ENCODE measurements at places on chromosomes 4 and X.

DNA sequence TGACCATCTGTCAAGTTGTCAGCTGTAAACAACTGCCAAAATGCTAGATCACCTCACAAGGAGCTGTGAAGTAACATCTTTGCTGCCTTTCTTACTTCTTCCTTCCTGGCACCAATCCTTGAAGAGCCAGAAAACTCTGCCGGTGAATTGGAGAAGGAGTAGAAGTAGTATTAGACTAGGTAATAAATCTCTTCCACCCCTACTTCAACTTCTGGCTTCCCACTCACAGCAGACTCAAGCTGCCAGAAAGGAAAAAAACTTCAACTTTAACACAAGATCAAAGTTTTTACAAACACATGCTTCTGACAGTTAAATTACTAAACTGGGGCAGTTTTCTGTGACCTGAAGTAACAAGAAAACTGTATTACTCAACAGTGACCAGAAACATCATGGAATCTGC lies 164.7 kb upstream of the SLC7A11 start:
- DNase-seq, result no peak

DNA sequence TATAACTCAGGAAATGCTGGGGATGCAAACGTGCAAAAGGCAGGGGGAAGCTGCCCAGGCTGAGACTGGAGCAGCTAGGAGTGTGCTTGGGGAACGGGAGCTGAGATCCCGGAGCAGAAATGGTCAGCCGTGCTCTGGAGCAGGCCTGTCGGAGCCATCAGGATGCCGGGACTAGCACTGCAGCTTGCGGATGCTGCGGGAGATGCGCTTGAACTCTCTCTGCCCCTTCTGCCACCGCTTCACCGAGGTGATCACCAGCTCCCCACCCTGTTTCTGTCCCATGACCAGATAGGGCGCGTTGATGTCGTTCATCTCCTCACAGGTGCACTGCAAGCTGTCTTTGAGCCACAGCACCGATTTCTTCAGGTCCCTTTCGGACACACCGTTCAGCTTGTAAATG lies 7.6 kb downstream of the SFRP2 start:
- DNase-seq, result no peak

DNA sequence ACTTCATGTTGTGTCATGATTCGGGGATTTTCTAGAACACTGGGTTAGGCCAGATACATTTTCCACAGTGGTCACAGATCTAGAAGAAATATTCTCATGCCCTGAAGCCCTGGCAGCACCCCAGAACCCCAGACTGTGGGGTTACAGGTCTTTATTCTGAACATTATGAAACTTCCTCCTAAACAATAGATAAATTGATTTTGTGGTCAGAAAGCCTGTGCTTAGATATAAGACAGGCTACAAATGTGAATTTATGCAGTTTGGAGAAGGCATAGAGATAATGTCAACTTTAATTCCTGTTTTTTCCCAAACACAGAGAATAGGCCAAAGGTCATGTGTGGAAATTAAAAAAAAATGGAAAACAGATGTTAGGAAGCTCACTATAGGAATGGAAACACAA lies 492.9 kb downstream of the SPRY1 start:
- DNase-seq, result no peak

GRCh38 chr4:96228463-96228862 lies 388.6 kb downstream of the PDHA2 start:
- no peak for DNase-seq

DNA sequence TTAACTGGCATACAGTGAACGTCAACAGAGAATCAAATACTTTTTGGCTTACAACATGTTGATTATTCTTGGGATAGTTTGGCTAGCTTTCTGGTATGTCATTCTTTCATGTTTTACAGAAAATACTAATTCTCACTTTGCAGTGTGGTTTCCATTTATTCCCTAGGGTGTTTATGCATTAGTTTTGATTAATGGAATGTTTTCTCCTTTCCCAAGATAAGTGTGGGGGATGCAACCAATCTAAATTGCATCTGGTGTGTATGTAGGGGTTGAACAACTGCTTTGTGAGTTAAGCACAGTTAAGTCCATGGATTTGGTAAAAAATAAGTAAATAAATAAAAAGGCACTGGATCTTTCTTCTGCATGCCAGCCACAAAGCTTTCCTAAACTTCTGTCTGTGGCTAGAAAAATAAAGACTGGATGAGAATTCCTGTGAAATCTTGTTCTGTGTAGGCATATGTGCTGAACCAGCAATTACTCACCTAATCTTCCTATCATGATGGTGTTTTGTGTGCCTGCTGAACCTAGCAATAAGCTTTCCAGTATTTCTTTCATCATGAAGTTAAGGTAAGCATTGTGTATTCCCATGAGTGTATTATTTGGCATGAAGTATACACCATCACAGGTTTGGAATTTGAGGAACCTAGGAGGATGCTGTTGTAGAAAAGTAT lies 50.6 kb upstream of the TENM3 start:
- no peak for DNase-seq

- no peak for DNase-seq
Measured at GRCh38 chr4:140186651-140187315, 32.8 kb upstream of the MAML3 start.

DNA sequence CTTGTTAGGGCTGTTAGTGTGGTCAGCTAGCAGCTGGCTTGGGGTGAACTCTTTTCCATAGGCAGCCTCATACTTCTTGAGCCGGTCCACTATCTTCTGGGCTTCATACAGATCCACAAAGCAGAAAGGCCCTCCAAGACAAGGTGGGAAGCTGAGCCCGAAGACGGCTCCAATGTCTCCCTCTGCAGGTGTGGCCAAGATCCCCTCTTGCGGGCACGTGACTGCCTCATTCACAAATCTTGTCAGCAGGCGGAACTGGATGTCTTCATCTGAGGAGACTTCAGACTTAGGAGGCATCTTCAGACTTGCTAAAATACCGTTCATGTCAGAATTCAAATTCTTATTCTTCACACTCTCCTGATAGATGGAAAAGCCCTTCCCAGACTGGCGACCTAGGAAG lies 25.3 kb downstream of the CPE start:
- no peak for DNase-seq
